ENCODE measurements at places on chromosomes 7 and 10. TPM values are rescaled to one million over a fixed set of nuclear protein-coding genes. Genes with fewer than 3 reads are reported as not detected.

The CCL24 gene
- not detected for total RNA-seq

The NOS3 gene
- total RNA-seq, result 28.4 TPM

The UCMA gene
- not detected for total RNA-seq

The HOXA10 gene
- 2.3 TPM for total RNA-seq

Measured in dermis microvascular lymphatic vessel endothelial cell (primary cell).